ENCODE measurements at places on chromosomes 5 and 9.

- no peak for DNase-seq
Observed at GRCh38 chr9:137234758-137235423, 4.2 kb downstream of the SLC34A3 start.

- no peak for DNase-seq
Observed at GRCh38 chr5:133241179-133242092, 189.6 kb downstream of the HSPA4 start.

GRCh38 chr9:134358662-134359319, 32.5 kb downstream of the RXRA start:
- no peak for DNase-seq

DNA sequence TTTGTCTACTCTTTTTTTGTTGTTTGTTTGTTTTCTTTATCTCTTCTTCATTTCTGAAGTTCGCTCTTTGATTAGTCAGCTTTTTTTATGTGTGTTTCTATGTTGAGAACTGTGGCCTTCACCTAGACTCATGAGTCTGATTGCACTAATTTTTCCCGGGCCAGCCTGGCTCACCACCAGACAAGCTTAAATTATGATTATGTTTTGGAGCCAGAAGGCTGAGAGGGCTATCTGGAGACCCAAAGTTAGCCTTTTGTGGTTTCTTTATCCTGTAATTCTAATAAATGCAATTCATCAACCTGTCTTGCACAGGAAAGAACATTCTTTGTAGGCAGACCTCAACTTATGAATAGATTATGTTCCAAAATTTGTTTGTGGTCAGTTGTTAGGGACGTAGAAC, 20.8 kb upstream of the ACTBL2 start:
- no peak for DNase-seq

DNA sequence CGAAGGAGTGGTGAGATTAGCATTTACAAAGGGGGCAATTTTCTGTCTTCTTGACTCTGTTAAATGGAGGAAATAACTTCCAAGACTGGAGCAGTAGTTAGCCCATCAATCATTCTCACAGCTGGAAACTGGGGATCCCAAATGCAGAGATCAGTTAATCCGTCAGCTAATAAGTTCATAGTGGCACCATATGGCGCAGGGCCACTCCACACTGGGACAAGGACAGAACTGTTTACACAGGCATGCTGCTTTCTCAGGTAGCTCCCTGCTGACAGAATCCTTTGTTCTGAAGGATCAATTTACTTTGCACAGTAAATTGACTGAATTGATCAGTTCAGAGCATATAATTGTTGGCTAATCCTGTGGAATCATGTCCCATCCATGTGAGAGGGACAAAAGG, 395.7 kb downstream of the TMEM161B start:
- DNase-seq, result no peak

GRCh38 chr5:34551911-34552433, 104.2 kb upstream of the RAI14 start:
- DNase-seq, result no peak

DNA sequence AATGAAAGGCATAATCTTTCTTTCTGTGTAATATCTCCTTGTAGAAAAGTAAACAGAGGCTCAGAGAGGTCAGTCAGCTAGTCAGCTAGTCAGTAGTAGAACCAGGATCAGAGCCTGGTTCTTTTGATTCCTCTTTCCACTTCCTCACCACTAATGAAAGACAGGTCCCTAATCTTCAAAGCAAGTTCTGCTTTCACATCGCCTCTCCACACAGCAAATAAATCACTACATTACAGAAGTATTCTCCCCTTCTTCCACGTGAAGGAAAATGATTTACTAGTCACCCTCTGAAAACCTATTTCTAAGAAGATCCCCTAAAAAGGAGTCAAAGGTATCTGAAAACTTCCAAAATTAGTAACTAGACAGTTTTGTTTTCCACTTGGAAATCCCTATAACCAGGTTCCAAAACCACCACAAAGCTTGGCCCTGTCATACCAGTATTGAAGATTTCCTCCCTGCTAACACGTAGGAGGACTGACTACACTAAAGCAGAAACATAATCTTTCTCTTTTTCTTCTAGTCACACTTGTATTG, 140.5 kb upstream of the TARS1 start:
- DNase-seq, result no peak

DNA sequence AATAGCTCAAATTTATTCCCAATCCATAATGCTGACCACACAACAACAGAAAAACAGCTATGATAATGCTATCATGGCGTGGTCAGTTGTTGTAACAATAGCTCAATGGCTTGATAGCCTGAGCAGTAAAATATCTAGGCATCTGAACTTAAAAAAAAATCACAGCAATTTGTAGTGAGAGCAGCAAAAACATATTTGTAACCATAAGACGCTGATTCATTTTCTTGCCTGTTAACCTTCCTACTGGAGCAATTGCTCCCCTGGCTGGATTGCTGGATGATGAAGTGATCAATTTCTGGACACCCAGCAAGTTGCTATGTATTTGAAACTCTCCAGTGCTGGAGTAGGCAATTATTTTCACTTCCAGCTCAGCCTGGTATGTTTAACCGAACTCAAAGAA, 115.1 kb downstream of the PCSK1 start:
- DNase-seq, result no peak

GRCh38 chr9:134260801-134261200, 65.5 kb upstream of the RXRA start:
- DNase-seq, result no peak

- no peak for DNase-seq
Observed at GRCh38 chr9:2321523-2322148, 300.0 kb upstream of the VLDLR start.

- DNase-seq, result peak; percentile 60
Observed at GRCh38 chr5:56838409-56839039, 23.2 kb downstream of the MAP3K1 start.

DNA sequence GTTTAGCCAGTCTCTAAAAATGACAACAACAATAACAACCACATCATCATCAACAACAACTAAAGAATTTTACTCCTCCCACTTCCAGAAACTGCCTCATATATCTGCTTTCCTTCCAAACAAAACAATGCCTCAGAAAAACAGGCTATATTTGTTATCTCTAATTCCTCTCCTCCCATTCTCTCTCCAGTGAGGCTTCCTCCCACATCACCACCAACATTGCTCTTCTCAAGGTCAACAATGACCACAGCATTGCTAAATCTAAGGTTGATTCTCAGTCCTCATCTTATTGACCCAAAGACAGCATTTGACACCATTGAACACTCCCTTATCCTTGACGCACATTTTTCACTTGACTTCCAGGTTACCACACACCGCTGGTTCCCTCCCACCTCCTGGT, 38.1 kb upstream of the PRUNE2 start:
- DNase-seq, result no peak

GRCh38 chr9:14424289-14424688, 110.3 kb upstream of the NFIB start:
- no peak for DNase-seq

DNA sequence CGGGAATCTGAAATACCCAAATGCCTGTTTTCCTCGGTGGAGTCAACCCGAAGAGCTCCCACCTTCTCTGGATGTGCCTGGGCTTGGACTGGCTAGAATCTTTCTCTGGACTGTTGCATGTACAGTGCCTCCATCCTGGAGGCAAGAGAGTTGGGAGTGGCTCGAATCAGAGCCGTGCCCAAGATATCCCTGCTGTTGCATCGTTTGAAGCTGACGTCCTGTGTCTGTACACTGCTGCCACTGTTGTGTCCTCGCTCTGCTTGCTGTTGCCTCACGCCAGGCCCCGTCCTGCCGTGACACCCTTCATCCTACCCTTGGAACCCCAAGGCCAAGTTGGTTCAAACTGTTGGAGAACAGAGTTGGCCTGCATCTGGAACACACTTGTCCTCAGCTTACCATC, 35.4 kb downstream of the FAXDC2 start:
- DNase-seq, result no peak

- DNase-seq, result no peak
Observed at GRCh38 chr9:79980432-79980831, 408.7 kb downstream of the TLE4 start.

GRCh38 chr5:150766251-150766650, 7.4 kb upstream of the DCTN4 start:
- DNase-seq, result no peak

DNA sequence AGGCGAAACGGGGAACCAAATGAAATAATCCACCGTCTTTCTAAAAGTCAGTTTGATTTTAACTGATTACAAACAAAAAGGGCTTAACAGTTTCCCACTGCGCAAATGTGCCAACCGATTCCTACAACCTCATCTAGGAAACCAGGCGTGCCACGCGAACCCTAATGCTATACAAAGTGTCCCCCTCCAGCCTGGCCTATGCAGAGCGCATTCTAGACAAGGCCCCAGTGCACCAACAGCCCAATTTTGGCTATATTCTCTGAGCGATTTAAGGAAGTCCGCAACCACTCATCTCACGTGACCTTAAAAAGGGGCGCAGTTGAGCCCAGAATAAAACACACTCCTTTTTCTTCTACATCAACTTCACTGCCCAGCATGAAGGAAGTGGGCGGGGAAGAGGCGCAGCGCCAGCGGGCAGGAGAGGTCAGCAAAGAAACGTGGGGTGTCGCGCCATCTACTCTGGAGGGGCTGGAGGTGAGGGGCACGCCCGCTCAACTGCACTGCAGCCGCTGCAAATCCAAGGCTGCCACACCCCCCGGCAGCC, 779 bp downstream of the FAM13B start:
- no peak for DNase-seq

- no peak for DNase-seq
Observed at GRCh38 chr9:92171822-92172221, 56.6 kb upstream of the SPTLC1 start.

DNA sequence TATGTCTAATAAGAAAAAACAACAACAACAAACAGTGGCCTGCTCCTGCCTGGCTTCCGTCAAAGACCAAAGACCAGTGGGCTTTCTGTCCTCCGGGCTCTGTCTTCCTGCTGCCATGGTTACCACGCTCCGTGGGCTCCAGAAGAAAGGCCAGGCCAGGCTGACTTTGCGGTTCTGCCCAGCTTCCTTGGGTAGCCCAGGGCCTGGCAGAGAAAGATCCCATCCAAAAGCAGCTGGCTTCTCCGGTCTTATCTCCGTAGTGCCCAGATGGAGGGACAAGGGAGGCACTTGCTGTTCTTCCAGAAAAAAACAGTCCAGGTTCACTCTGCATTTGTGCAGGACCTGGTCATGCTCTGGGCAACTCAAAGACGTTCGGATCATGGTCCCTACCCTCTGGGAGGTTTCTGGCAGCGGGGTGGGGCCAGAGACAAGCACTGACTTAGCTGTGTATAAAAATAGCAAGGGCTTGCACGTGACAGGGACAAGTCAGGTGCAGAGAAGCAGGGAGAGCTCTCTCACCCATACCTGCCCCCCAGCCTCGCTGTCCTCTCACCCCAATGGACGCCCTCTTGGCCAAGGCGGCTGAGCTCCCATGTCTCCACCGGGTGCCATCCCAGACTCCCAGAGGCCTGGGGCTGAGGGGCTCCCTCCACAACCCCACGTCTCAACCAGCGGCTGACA, 212.2 kb downstream of the C9orf50 start:
- no peak for DNase-seq

- no peak for DNase-seq
Observed at GRCh38 chr5:53219610-53220009, 110.1 kb upstream of the MOCS2 start.

DNA sequence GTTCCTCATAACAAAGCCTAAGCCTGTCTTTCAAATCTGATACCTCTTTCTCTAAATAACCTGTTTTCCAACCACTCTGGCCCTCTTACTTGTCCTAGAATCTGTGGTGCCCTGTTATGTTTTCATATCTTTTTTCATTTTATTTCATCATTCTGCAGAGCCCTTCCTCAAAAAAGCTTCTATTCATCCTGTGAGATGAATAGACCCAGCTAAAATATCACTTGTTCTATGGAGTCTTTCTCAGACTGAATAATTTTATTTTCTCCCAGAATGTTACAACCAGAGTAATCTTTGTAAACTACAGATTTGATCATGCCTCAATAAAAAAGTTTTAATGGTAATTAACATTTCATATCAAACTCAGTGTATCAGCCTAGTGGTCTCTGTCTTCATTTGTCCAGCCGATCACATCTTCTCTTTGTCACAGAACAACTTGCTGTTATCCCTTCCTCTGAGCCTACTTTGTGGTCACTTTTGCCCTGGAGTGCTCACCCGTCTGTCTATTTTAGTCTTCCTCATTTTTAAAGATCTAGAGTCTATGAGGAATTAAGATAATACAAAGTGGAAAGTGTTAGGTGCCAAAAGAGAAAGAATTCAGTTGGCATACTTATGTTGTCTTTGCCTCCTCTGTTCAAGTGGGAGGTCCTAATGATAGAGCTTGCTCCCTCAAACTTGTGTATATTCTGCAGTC, 77.8 kb downstream of the ZCCHC7 start:
- no peak for DNase-seq

DNA sequence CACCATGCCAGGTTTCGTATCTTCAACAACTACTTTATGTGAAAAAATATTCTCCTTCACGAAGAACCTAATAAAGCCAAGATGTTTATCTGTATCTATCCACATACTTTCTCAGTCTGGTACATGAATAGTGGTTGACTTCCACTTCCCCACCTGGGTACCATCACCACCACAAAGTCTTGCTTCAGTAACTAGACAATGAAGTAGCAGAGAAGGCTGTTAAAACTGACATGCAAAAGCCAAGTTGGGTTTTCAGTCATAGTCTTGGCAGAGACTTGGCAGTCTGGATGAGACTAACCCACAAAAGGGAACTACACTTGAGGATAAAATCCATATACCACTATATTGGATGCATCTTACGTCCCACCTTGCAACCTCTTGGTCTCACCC, 5.0 kb downstream of the P4HA2 start:
- DNase-seq, result no peak

DNA sequence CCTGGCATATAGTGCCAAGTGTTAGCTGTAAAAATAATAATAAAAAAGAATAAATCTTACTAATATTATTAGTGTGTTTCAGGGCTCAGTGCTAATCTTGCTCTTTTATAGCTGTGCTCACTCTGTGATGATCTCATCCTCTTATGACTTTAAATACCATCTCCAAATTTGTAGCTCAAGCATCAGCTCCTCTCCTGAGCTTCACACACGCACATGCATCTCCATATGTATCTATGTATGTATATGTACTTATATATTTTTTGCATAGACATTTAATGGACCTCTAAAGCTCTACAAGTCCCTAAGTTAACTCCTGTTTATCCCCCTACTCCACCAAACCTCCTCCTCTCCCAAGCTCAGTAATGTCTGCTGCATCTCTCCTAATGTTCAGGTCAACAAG, 170.8 kb upstream of the NR3C1 start:
- no peak for DNase-seq

DNA sequence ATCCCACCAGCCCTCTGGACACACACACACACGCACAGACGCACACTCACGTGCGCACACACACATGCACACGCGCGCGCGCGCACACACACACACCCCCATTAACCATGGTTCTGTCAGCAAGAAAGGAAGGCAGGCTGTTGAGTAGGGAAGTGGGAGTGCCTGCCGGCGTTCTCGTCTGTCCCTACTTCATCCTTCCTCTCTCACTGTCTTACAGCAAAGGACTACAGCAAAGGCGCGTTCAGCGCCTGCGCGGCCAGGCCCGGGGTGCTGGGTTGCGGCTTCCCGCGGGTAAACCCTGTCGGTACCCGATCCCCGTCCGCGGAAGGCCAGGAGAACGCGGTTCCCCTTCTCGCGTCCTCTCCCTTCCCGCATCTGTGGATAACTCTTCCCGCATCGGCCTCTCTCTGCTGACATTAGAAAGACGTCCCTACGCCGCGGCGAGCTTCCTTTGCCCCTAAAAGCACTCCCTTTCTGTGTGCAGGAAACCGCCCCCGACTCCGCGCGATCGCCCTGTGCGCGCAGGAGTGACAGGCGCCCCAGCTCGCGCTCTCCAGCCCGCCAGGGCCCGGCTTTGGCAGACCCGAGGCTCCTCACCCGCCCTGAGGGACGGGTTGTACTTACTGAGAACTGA, 219.2 kb downstream of the AGTPBP1 start:
- DNase-seq, result no peak

GRCh38 chr5:94744906-94745305, 126.4 kb downstream of the SLF1 start:
- DNase-seq, result no peak

All from GM04503 (cell line).